ENCODE measurements at places on chromosomes 13 and 19.

DNA sequence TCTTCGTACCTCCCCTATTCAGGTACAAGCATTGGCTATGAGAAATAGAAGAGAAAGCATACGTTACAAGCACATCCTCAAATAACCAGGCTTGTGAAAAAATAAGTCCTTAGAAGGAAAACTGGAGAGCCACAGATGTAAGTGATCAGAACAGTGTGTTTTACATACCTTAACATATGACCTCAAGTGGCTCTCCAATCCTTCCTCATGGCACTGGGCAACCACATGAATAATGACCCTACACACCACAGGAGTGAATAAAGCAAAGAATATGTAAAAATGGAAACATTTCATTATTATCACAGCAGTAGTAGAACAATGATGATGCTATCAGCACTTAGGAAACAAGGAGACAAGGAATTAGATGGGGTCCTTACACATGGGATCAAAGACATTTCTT is 96.5 kb downstream of the DOCK9 start:
- no peak for DNase-seq

GRCh38 chr19:46529622-46530451 is 34.2 kb upstream of the PNMA8B start:
- peak; percentile 69 for DNase-seq

DNA sequence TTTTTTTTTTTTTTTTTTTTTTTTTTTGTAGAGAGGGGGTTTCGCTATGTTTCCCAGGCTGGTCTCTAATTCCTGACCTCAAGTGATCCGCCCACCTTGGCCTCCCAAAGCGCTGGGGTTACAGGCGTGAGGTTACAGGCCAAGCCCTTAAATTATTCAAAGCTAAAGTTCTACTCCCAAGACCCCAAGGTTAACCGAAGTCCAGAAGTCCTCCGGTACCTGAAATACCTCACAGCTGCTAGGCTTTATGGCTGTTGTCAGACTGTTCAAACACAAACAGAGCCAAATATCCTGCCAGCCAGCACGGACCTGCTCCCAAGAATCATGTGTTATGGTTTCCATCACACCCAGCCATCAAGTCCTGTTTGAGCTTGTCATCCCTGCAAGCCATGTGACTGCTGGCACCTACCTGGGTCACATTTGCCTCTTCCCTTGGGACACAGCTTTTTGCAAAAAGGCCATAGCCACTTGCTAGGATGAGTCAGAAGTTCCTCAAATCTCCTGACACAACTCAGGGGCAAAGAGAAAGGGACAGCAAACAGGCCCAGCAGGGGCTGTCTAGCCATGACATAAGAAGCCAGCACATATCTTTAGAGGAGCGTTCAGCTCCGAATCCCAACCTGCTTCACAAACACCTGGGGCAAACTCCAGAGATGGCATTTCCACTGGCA is 129.9 kb downstream of the FOXO1 start:
- no peak for DNase-seq

GRCh38 chr19:6811906-6812305 is 39.4 kb downstream of the VAV1 start:
- DNase-seq, result peak; percentile 23

DNA sequence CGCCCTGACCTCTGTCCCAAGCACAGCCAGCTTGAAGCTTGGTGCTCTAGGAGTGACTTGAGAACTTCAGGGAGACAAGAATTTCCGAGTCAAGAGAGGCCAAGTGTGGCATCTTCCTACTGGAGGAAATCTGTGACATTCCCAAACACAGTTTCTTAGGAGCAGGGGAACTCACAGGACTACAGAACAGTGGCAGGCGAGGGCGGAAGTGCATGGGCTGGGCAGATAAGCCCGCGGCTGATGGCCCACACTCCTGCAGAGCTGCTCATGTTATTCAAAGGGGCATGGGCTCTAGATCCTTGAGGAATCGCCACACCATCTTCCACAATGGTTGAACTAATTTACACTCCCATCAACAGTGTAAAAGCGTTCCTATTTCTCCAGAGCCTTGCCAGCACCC is 168.8 kb downstream of the KATNAL1 start:
- no peak for DNase-seq

- DNase-seq, result no peak
Measured at GRCh38 chr13:110551284-110551683, 10.2 kb downstream of the RAB20 start.

Measured in CD4-positive, alpha-beta T cell treated with Interleukin-4 for 4 hours (primary cell).